Omental fat pad (tissue), 4 donors: ENCODE measurements at places on chromosomes 4 and X.

GRCh38 chr4:101221294-101221693 lies 126.0 kb downstream of the PPP3CA start:
- DNase-seq = no peak

GRCh38 chr4:170675568-170676262 lies 586.0 kb upstream of the AADAT start:
- no peak for DNase-seq

DNA sequence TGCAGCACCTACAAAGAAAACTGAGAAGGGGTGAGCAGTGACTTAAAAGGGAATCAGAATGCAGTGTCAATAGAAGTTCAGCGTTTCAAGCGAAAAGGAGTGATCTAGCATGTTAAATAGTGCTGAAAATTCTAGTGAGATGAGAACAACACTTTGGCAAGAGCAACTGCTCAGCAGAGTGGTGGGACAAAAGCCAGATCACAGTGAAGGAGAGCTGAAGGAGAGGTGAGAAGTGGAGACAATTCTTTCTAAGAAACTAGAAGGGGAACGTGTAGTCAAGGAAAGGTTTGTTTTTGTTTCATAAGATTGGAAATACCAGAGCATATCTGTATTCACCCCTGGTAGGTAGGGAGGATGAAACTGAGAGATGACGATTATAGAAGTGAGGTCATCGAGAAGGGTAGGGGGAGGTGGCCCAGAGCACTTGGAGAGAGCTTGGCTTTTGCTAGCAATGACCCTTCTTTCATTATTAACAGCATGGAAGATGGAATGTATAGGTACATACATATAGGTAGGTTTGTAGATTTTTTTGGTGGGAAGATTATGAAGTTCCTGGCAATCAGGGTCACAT lies 33.7 kb downstream of the SRPX2 start:
- DNase-seq = no peak

GRCh38 chrX:116357329-116357728 lies 79.1 kb upstream of the SLC6A14 start:
- no peak for DNase-seq

- DNase-seq = no peak
Observed at GRCh38 chrX:24513416-24513815, 48.3 kb downstream of the PDK3 start.

- DNase-seq = no peak
Observed at GRCh38 chrX:136032370-136032769, 47.1 kb downstream of the SLC9A6 start.

GRCh38 chrX:87299563-87300160 lies 217.9 kb upstream of the KLHL4 start:
- DNase-seq = no peak

DNA sequence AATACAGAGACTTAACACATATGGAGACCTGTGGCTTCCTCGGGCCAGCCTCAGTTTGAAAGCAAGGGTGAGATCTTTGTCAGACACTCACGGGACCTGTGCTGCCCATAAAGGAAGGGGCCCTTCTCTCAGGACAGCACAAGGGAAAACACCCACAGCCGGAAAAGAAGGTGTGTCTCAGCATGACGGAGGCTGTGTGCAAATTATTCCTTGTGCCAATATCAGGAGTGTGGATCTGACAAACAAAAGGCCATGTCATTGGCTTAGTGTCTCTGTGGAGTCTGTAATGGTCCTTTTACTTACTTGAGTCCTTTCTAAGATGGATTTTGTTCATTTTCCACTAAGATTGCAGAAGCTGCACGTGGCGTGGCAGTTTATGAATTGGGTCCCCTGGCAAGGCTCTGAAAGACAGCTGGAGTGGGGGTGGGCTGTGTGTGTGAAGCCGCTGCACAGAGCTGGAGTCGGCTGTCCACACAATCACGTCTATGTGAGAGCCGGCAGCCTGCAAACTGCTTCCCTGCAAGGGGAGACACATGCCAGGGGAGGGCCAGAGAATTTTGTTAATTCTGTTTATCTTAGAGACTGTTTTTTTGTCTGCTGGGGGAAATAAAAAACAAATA lies 1.9 kb downstream of the ENPP6 start:
- DNase-seq = no peak

- DNase-seq = no peak
Observed at GRCh38 chr4:4225915-4226605, 669 bp downstream of the OTOP1 start.

DNA sequence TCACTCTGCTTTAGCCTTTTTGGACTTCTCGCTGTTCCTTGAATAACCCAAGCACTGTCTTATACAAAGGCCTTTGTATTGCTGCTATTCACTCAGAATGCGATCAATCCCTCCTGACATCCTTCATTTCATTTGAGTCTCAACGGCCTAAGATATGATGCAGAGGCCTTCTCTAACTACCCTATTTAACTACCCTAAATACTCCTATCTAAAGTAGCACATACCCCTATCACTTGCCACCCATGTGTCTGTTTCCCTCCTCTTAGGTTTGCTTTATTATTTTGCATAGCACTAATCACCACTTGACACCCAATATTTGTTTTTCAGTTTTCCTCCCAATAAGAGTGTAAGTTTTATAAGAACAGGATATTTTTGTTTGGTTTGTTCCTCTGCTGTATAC lies 42.3 kb upstream of the ACSL4 start:
- no peak for DNase-seq

- no peak for DNase-seq
Observed at GRCh38 chr4:2781911-2782310, 11.0 kb upstream of the SH3BP2 start.

GRCh38 chr4:40842725-40843423 lies 93.1 kb downstream of the NSUN7 start:
- no peak for DNase-seq

DNA sequence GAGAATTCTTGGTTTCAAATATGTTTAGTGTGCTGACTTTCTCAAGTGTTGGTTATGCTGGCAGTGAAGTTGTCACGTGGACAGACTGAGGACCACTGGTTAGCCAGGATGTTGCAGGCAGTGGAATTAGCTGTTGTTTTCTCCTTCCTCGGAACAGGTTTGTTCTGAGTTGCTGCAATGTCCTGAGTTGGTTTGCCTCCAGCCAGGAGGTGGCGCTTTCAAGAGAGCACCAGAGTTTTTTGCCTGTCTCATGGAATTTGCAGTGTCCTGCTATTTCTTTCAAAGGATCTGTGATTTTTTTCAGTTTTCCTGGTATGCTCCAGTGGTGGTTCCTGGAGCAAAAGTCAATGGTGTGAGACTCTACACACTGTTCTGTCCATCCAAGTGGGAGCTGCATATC lies 158.1 kb upstream of the CXorf66 start:
- no peak for DNase-seq

DNA sequence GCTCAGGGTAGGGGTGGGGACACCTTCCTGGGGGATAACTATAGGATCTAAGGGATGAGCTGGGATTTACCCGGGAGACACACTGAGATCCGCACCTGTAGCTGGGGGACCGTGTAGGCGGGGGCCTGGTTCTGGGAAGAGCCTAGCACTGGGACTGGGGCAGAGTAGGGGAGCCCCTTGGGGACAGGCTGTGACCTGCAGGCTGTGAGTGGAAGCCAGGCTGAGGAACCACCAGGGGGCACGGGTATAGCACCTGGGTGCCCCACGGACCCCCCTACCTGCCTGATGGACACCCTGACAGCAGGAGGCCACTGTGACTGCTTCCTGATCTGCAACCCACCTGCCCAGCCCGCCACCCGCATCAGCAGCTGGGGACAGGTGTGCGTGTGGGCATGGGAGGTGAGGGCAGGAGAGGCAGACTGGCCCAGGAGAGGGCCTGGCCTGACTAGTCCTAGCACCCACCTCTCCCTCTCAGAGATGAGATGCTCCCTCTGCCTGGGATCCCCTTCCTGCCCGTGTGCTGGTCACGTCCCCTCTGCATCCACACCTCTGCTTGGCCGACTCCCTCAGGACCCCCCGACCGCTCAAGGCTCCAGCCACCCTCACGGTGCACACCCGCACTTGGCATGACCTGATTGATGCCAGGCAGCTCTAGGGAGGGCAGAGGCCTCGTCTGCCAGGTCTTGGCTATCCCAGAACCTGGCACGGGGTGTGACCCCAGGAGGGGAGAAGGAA lies 94.2 kb upstream of the NKX1-1 start:
- DNase-seq = no peak

DNA sequence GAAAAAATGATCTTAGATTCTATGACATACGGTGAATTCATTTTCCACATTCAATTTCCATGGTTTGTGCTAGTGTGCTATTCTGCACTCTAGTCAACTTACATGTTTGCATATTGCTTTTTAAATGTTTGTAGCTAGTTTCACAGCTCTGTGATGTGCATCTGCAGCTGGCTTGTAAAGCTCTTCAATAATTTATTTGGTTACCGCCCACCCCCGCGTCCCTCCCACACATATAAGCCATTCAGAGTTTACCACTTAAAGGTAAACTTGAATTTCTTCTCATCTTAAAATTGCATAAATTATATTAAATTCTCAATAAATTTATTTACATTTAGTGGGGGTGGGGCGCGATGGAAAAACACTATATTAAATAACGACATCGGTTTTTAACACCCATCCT lies 291 bp upstream of the NBDY start:
- DNase-seq = no peak

- no peak for DNase-seq
Observed at GRCh38 chr4:115851918-115852766, 738.7 kb upstream of the NDST4 start.

DNA sequence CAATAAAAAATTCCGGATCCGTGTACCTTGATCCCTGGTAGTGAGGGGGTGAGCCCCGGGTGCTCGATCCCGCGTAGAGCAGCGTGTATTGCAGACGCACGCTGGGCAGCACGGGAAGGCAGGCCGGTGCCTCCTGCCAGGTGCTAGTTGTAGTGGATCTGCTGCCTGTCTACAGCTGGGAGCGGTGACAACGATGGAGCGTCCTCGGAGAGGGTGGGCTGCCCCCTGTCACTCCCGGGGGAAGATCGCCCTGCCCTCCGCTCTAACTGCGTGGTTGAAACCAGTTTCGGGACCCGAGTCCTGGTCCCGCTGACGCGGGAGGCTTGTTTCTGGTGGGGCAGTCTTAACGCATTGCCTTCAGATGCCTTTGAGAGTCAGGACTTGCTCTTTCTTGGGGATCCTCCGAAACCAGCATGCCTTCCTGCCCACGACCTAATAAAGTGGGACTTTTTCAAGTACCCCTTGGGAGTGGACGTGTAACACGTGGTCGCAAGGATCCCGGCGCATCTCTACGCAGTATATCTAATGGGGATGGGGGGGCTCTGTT lies 2.7 kb upstream of the NKX6-1 start:
- no peak for DNase-seq

DNA sequence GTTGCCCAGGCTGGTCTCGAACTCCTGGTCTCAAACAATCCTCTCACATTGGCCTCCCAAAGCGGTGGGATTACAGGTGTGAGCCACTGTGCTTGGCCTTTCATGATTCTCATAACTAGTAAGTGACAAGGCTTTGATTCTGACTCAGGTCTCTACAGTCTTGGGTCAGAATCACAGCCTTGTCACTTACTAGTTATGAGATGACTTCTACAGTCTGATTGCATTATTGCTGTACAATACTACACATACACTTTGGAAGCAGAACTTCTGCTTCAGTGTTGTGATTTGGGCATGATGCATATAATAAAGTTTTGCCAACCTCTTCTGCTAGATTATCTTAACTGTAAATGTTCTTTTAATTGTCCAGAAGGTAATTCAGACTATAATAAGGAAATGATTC lies 123.3 kb downstream of the KDM6A start:
- DNase-seq = no peak

DNA sequence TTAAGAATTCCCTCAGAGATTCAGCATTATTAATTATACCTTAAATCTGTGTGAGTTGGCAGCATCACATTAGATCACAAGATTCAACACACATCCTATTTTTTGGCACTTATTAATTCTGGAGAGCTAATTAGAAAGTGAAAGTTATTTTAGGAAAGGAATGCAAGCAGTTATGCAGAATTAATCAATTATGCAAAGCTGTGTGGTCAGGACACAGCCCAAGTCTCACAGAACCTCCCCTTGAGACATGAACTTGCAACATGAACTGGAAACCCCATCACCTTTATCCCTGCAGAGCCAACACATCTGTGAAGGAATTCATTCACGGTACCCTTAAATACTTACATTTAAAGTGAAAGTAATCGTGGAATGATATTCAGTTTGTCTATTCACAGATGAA lies 80.5 kb downstream of the TSPAN5 start:
- no peak for DNase-seq

DNA sequence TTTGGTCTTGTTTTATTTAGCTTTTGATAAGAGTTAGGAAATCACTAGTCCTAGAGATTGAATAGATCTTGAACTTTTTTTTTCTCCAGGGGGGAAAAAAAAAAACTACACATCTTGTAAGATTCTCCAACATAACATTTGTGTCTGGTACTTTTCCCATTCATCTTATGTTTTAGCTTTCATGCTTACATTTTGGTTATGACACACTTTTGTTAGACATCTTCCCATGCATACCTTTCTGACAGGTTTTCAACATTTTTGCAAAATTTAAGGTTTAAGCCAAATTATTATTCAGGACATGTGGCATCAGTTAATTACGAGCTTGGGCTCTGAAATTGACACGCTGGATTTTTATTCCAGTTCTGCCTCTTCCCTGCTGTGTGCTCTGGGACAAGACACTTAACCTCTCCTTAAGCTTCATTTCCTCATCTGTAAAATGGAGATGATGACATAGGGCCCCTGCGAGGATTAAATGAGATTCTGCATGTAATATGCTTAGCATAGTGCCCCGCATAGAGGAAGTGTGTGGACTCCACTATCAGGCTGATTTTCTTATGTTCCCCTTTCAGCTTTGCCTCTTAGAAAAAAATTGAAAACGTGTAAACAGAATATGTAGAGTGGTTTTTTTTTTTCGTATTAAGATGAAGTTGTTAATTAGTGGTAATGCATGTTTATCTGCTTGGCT lies 5.3 kb downstream of the KIT start:
- DNase-seq = no peak
